ENCODE measurements at places on chromosomes 6 and 20.

GRCh38 chr20:40768105-40768504 lies 79.1 kb upstream of the MAFB start:
- no peak for DNase-seq

GRCh38 chr20:40669692-40670091 lies 19.3 kb downstream of the MAFB start:
- DNase-seq = no peak

DNA sequence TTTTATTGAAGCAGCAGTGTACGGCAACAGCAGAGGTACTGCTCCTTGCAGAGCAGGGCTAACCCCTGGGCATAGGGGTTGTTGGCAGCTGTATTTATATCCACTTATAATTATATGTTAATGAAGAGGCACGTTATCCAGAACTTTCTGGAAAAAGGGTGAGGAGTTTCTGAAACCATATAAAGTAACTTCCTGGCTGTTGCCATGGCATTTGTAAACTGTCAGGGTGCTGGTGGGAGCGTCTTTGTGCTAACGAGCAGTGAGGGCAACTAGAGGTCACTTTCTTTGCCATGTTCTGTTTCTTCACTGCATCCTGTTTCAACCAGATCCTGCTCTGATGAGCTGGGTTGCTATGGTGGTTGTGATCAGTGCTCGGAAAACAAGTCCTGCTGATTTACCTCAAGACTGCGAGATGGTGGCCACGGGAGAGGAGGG lies 11.1 kb upstream of the ARFGEF2 start:
- no peak for DNase-seq

GRCh38 chr20:25257756-25258475 lies 10.0 kb downstream of the PYGB start:
- DNase-seq = no peak
